ENCODE measurements at places on chromosomes 5 and 9.

- DNase-seq = no peak
These were observed 66.0 kb upstream of the KLF9 start for GRCh38 chr9:70480405-70480980.

GRCh38 chr5:60533789-60534188, 166.2 kb downstream of the DEPDC1B start:
- no peak for DNase-seq

DNA sequence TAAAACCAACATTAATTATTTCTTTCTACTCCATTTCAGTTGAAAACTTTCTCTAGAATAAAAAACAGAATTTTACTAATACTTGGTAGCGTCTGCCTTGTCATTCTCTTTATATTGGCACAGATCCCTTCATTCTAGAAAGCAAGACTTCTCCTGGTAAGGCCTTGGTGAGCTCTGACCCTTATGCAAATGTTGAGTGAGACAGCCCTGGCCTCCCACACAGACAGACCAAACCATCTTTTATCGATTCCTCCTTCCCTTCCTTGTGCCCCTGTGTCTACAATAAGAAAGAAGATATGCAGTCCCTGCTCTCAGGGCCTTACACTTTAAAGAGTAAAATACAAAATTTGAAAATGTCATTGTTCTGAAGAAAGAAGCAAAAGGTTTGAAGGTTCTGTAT, 262.2 kb downstream of the EFNA5 start:
- no peak for DNase-seq

DNA sequence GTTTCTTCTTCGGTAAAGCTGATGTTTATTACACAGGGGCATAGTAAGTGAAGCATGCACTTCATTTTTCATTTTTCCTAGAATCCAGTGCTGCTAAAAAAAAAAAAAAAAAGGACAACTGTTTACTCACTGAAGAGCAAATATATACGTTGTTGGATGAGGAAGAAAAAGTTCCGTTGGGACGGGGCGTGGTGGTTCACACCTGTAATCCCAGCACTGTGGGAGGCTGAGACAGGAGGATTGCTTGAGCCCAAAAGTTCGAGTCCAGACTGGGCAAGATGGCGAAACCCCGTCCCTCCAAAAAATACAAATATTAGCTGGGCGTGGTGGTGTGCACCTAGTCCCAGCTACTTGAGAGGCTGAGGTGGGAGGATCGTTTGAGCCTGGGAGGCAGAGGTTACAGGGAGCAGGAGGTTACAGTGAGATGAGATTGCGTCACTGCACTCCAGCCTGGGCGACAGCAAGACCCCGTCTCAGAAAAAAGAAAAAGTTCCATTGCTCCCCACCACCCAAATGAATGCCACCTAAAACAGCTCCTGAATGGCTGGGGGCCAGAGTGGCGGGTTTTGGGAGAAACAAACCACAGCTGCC, 60.1 kb upstream of the GNE start:
- no peak for DNase-seq

DNA sequence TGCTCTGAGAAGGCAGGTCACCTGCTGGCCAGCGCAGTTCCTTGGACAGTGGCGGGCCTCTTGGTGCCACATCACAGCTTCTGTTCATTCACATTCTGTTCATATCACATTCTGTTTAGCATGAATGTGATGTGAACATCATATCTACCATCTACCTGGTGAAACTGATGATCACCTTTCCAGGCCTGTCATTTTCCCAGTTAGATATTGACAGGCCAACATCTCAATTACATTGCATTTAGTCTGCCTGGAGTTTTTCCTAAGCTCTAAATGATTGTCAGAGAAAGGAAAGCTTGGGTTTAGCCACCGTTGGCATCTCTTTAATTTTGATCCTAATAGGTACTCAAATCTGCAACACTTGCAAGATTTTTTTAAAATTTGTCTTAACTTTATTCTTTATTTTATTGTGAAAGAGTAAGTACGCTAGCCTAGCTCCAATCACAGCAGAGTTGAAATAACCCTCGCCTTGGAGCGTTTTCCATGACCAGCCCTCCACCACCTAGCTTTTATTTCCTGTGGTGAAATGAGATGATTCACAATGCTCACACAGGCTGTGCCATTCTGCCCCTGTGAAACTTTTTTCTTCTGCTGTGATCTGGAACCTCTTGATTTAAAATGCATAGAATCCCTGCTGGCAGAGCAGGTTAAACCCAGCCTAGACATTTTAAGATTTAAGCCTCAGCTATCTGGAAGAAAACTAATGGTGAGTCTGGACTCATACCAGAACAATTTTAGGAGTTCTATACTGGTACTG, 225.0 kb downstream of the ESM1 start:
- DNase-seq = no peak

DNA sequence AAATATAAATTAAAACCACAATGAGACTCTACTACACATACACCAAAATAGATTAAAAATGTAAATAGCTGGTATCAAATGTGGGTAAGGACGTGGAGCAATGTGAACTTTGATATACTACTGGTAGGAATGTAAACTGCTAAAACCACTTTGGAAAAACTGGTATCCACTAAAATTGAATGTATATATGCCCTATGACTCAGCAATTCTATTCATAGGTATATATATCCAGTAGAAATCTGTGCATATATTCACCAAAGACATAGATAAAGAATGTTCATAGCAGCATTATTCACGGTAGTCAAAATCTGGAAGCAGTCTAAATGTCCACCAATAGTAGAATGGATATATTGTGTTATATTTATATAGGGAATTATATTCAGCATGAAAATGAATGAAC, 85.2 kb downstream of the ERP44 start:
- DNase-seq = no peak

DNA sequence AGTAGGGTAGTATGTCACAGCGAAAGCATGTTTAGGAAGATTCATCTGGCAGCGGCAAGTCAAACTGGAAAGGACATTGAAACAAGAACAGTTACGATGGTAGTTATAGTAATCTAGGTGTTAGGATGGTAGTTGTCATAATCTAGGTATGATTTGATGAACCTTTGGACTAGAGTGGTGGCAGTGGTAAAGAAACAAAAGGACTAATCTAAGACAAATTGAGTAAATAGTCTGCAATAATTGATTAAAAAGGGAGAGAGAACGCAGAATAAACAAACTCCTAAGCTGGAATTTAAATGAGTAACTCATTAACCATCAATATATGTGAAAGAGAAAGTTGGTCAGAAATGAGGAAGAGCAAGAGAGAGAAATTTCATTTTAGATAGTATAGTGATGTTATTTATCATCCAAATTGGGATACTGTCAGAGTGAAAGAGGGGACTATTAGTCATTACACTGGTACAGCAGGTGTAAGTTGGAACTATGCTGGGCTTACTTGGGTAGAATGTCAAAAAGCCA, 56.8 kb downstream of the MTREX start:
- no peak for DNase-seq

GRCh38 chr9:35646153-35646532, 4.6 kb downstream of the SIT1 start:
- no peak for DNase-seq

- no peak for DNase-seq
These were observed 56.8 kb downstream of the PTPDC1 start for GRCh38 chr9:94140791-94141790.

DNA sequence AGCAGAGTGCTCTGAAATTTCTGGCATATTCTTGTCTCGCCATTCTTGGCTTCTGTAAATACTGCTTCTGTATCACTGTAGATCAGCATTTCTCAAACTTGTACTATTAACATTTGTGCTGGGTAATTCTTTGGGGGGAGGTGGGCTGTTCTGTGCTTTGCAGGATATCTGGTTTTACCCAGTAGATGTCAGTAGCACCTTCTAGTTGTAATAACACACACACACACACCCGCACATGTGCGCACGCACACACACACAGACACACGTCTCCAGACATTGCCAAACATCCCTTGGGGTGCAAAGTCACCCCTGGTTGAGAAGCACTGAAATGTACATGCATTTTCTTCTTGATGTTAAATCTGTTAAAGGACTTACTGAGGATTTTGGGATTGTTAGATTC, 304.1 kb downstream of the MAT2B start:
- DNase-seq = no peak

- DNase-seq = no peak
These were observed 72.6 kb downstream of the OXCT1 start for GRCh38 chr5:41797662-41798061.

DNA sequence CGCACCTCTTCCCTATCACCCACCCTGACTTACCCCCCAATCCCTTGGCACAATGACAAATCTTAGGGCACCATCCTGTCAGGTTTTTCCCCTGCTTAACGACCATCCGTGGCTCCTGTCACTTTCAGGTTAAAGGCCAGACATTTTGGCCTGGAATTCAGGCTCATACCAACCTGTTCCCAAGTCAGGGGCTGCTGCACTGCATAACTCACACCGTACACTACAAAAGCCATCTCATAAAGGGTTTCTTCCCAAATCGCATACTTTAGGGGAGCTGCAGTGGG, 7.5 kb upstream of the AKNA start:
- no peak for DNase-seq

Data from activated CD4-positive, alpha-beta T cell treated with anti-CD3 and anti-CD28 coated beads for 24 hours (primary cell).